ENCODE measurements at places on chromosomes 5 and 9.

- DNase-seq, result peak; percentile 12
These were observed at the start of gene LPAR1 for GRCh38 chr9:111038331-111039230. Gene LPAR1 (minus strand): TSS chr9:111038470. CDS start chr9:110972117, 66,353 bp downstream.

GRCh38 chr5:11482011-11482410 lies 422.2 kb downstream of the CTNND2 start:
- no peak for DNase-seq

GRCh38 chr5:100826133-100826532 lies 76.9 kb downstream of the ST8SIA4 start:
- no peak for DNase-seq

GRCh38 chr9:90578126-90578815 lies 64.4 kb downstream of the DIRAS2 start:
- DNase-seq, result no peak

GRCh38 chr9:114351932-114352331 lies 22.3 kb downstream of the ORM2 start:
- DNase-seq, result peak; percentile 34

GRCh38 chr5:64506567-64507263 lies 900 bp downstream of the RGS7BP start:
- DNase-seq, result no peak

- no peak for DNase-seq
These were observed 5.6 kb downstream of the GBA2 start for GRCh38 chr9:35743452-35743851.

Data from hematopoietic multipotent progenitor cell treated with erythropoietin and hydrocortisone succinate and interleukin-3 and kit ligand, for 6 days (in vitro differentiated cells).